Hindlimb muscle (tissue), 1 donor: ENCODE measurements at places on chromosomes 7 and 10. TPM values are rescaled to one million over a fixed set of nuclear protein-coding genes. Genes with fewer than 3 reads are reported as not detected.

The AKR1C8 gene
- not detected for polyA plus RNA-seq

The PRTFDC1 gene
- 10.1 TPM for polyA plus RNA-seq

GRCh38 chr7:24871770-24872169 is 108.2 kb downstream of the OSBPL3 start:
- DNase-seq, result no peak

- no peak for DNase-seq
Observed at GRCh38 chr10:111356571-111356970, 279.7 kb downstream of the ADRA2A start.

DNA sequence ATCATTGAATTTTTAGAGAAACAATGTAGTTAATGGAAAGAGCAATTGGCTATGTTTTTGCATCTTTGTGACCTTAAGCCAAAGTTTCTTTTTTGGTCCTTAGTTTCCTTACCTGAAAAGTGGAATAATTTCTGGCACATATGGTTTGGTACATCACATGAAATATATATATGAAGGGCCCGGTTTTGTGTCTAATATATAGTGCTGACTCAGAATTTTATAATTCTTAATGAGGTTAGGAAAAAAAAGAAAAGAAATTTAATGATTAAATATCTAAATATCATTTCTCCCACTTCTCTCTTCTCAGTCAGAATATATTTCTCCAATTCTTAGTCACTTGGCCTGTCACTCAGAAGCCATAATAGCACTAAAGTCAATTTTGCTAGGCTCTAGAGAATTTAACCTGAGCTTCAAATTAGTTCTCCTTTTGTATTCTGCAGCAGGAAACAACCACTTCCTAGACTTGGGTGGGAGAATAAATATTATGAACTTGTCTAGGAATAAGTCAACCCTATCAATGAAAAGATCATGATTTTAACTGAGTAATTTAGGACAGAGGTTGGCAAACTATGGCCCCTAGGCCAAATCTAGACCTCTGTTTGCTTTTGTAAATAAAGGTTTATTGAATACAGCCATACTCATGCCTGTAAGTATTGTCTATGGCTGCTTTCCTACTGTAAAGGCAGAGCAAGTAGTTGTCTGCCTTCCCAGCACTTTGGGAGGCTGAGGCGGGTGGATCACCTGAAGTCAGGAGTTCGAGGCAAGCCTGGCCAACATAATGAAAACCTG is 34.6 kb downstream of the PPP1R9A start:
- DNase-seq, result no peak

GRCh38 chr10:20622531-20623211 is 274.4 kb downstream of the NEBL start:
- DNase-seq, result peak; percentile 46

DNA sequence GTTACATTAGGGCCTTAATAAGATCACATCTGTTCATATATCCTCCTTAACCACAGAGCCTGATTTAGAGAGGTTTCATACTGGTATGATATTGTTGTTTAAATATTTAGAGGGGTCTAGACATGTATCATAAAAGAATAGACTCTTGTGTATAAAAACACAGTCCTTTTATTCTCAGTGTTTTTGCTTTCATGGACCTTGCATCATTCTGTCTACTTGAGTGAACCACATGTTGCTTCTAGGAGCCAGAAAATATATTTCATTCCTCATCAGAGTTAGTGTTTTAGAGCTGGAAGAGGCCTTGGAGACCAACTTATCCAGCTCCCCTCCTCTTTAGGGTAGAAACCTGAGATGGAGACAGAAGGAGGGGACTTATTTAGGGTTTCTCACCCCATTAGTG is 312.8 kb downstream of the LRMDA start:
- no peak for DNase-seq
